ENCODE measurements at places on chromosomes 13 and 19.

DNA sequence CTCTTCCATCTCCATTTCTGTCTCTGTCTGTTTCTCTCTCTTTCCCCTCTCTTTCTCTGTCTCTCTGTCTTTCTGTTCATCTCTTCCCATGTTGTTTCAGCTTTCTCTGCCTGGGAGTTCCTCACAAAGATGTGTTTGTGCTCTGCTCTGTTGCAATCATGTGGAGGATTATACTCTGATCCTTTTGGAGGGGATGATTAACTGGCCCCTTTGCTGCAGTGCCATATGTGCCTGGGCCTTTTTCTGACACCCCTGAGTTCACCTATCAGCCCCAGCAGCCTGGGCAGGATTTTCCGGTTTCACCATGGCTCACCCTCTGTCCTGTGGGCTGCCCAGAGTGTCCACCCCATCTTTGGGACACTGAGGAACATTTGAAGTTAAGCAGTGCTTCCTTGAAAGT is 9.0 kb upstream of the TEX26 start:
- no peak for DNase-seq

GRCh38 chr19:6682607-6683128 is 12.7 kb upstream of the TNFSF14 start:
- DNase-seq, result no peak

- DNase-seq, result peak; percentile 34
These were observed 1.1 kb downstream of the VSTM2B start for GRCh38 chr19:29526730-29527499.

- DNase-seq, result no peak
These were observed 318.8 kb upstream of the SGCG start for GRCh38 chr13:22861958-22862466.

DNA sequence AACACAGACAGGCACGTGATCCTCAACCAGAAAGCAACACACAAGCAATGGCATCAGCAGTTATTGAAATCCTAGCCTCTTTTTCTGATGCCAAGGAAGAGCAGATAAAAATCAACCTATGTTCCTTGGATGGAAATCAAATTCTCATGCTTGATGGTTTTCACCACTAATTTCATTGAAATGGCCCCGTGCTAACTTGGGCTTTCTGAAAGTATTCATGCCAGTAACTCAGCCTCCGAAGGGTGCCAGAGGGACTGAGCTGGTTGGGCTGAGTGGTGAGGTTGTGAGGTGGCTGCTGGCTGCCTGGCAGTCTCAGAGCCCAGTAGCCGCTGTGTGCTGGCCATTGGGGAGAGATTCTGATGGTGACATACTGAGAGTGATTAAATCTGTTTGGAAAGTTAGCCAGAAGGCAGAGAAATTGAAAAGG is 309.3 kb downstream of the DCT start:
- no peak for DNase-seq

GRCh38 chr13:113548171-113548641 is 36.3 kb upstream of the TFDP1 start:
- no peak for DNase-seq

DNA sequence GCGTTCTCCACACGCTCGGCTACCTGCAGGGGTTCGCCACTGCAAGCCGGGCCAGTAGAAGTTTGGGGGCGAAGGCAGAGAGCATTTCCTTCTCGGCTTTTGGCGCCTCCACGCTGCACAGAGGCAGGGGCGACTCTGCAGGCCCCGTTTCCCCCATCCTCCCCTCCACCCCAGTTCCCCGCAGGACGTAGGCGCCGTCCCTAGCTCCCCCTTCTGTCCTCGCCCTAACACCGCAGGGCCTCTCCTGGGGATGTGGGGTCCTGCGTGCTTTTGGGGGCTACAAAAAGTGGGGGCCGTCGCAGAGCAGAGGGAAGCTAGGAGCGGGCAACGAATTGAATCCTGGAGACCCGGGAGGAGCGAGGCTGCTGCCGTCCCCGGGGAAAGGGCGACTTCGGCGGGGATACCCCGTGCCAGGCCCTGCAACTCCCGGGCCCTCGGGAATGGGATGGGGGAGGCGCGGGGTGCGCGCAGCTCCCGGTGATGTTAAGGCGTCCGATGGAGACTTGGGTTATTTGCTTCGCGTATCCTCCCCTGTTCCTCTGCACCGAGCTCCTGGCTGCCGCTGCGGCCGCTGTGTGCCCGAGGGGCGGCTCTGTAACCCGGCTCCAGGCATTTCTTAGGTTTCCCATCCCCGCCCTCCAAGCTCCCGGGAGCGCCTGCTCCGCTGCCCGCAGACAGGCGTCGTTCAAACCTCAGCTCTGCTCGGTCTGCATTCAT is 255.9 kb upstream of the SOX21 start:
- DNase-seq, result no peak

- no peak for DNase-seq
These were observed 166.8 kb downstream of the MAB21L1 start for GRCh38 chr13:35309706-35310105.

- no peak for DNase-seq
These were observed 1.3 kb upstream of the JUND start for GRCh38 chr19:18282788-18283141.

- DNase-seq, result no peak
These were observed 8.7 kb upstream of the GNG8 start for GRCh38 chr19:46644720-46645119.
